ENCODE measurements at places on chromosomes 4 and X. TPM values are rescaled to one million over a fixed set of nuclear protein-coding genes. Genes with fewer than 3 reads are reported as not detected.

GRCh38 chr4:173520921-173521466, 9.0 kb downstream of the HAND2 start:
- peaks cover 69% of the 10 kb centered on the region for H3K4me1 ChIP-seq
- H3K4me3 ChIP-seq = no peak overlapping the region
- peaks cover 7% of the 10 kb centered on the region for H3K36me3 ChIP-seq

- no peak for DNase-seq
- H3K36me3 ChIP-seq = peaks cover 29% of the 10 kb centered on the region
- no peaks in the 10 kb centered on the region for H3K27me3 ChIP-seq
- peaks cover 22% of the 10 kb centered on the region for H3K4me1 ChIP-seq
Measured at GRCh38 chr4:169663831-169664230, 43.5 kb downstream of the CLCN3 start.

Gene UGT2B15
- 0.25 TPM for total RNA-seq

Gene HHIP
- total RNA-seq = 0.14 TPM

Gene DCAF12L2
- total RNA-seq = 0.52 TPM
